ENCODE measurements at places on chromosomes 2 and 18. TPM values are rescaled to one million over a fixed set of nuclear protein-coding genes. Genes with fewer than 3 reads are reported as not detected.

Gene AQP12A
- total RNA-seq = not detected

Gene CCL20
- total RNA-seq = not detected

Gene ABCG8
- total RNA-seq = not detected

Gene MAP3K20
- 451 TPM for total RNA-seq

GRCh38 chr2:217976301-217976700 is 26.5 kb downstream of the TNS1 start:
- DNase-seq = peak; percentile 13

- no peak for DNase-seq
Measured at GRCh38 chr18:45976974-45977373, 9.8 kb upstream of the EPG5 start.

GRCh38 chr18:46297124-46297523 is 192.9 kb downstream of the HAUS1 start:
- no peak for DNase-seq

GRCh38 chr2:212124598-212124997 is 414.0 kb downstream of the ERBB4 start:
- no peak for DNase-seq

DNA sequence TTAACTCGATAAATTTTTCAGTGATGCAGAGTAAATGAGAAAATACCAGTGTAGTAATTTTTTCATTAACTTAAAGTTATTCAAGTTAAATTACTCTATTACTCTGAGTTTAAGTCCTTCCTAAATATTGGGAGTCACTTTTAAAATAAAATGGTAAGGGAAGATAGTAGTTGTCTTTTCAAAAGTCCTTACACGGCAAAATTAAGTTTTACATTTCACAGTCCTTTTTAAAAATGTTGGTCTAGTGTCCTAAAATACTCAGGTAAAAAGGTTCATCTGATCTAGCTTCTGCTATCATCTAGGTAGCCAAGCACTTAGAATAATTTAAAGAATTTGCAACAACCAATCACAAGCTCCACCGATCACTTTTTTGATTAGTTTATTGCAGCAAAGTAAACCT is 146.9 kb downstream of the MEMO1 start:
- DNase-seq = no peak

GRCh38 chr2:157439824-157440186 is 4.1 kb downstream of the CYTIP start:
- no peak for DNase-seq

DNA sequence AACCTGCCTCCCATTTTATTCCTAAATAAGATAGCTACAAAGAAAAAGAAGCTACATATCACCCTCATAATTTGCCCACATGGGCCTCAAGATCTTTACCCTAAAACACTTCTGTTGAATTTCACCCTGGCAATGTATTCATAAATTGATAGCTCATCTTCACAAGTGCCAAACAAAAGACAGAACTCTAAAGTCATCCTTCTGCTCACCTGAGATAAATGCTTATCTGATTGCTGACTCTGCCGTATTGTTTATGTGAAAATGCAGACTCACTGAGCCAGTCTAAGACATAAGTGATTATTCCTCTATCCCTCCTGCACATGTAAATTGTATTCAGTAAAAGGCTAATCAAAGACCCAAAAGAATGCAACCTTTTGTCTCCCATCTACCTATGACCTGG is 2.0 kb downstream of the RDH14 start:
- no peak for DNase-seq
